Endodermal cell (in vitro differentiated cells): ENCODE measurements at places on chromosomes 1 and 21. TPM values are rescaled to one million over a fixed set of nuclear protein-coding genes. Genes with fewer than 3 reads are reported as not detected.

CLDN17 gene
- not detected in 3 replicates for total RNA-seq

GRCh38 chr1:58852731-58853485 lies 69.1 kb upstream of the JUN start:
- peaks cover 18% of the 10 kb centered on the region for H3K4me1 ChIP-seq
- DNase-seq: peak; percentile 62
- H3K27me3 ChIP-seq: no peaks in the 10 kb centered on the region
- H3K4me3 ChIP-seq: peak overlapping the region; percentile 15
- no peak overlapping the region for H3K27ac ChIP-seq

- no peak for DNase-seq
- H3K27ac ChIP-seq: no peak overlapping the region
- no peaks in the 10 kb centered on the region for H3K4me1 ChIP-seq
- no peak overlapping the region for H3K4me3 ChIP-seq
- H3K36me3 ChIP-seq: no peaks in the 10 kb centered on the region
- H3K27me3 ChIP-seq: no peaks in the 10 kb centered on the region
Measured at GRCh38 chr1:169958987-169959386, 65.3 kb upstream of the SCYL3 start.

RAB42 gene
- total RNA-seq: 2.1 and 2.9 TPM in 2 replicates

CLEC20A gene
- total RNA-seq: 0.61 and 1.5 TPM in 2 replicates

DNA sequence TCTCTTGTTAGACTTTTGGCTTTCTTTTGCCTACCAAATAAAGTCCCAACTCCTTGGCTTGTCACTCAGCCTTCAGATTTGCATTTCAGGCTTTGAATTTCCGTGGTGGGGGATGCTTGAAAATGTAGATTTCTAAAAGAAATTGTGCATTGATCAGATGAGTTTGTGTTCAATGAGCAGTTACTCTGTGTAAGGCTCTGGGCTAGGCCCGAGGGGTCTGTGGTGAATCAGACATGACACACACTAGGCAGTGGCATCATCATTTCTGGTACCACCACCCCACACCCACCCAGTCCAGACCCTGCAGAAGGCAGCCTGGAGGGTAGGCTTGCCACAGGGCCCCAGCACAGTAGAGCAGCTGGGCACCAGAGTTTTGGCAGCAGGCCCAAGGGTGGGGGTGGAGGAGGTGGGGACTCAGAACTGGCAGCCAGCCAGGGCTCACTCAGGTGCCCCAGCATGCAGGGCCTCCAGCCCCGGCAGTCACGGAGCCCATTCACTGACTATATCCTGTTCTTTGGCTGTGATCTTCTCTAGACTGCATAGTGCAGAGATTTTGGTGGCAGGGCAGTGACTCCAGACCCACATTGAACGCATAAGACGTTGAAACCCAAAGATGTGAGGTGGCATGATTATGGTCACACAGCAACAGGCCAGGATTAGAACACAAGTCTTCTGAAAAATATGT lies 97.2 kb upstream of the ARTN start:
- no peaks in the 10 kb centered on the region for H3K27me3 ChIP-seq
- no peaks in the 10 kb centered on the region for H3K4me1 ChIP-seq
- DNase-seq: no peak
- H3K27ac ChIP-seq: no peak overlapping the region
- H3K4me3 ChIP-seq: no peak overlapping the region

CRABP2 gene
- total RNA-seq: 752 to 809 TPM (median 780 TPM) in 3 replicates

GRCh38 chr1:97137862-97138514 lies 416.4 kb downstream of the PTBP2 start:
- H3K27me3 ChIP-seq: no peaks in the 10 kb centered on the region
- H3K4me1 ChIP-seq: peaks cover 8% of the 10 kb centered on the region
- H3K36me3 ChIP-seq: no peaks in the 10 kb centered on the region
- no peak overlapping the region for H3K27ac ChIP-seq

SEC16B gene
- 0.90 and 1.5 TPM in 2 replicates for total RNA-seq

ACOT11 gene
- total RNA-seq: 4.2 to 6.3 TPM (median 5.6 TPM) in 3 replicates
